Activated CD4-positive, alpha-beta T cell treated with anti-CD3 and anti-CD28 coated beads, Interleukin-2, amount 10 ng/mL, durations not matched to agents 24 days and 14 days (primary cell): ENCODE measurements at places on chromosomes 4 and X.

GRCh38 chr4:153419029-153419428 is 47.1 kb upstream of the TMEM131L start:
- peaks cover 19% of the 10 kb centered on the region for H3K4me1 ChIP-seq
- no peak overlapping the region for H3K27ac ChIP-seq
- H3K4me3 ChIP-seq = no peak overlapping the region
- peaks cover 2% of the 10 kb centered on the region for H3K36me3 ChIP-seq
- no peaks in the 10 kb centered on the region for H3K27me3 ChIP-seq

GRCh38 chr4:5716391-5716790 is 5.4 kb downstream of the EVC start:
- H3K4me3 ChIP-seq = no peak overlapping the region
- H3K4me1 ChIP-seq = no peaks in the 10 kb centered on the region
- H3K36me3 ChIP-seq = no peaks in the 10 kb centered on the region
- no peak overlapping the region for H3K27ac ChIP-seq

DNA sequence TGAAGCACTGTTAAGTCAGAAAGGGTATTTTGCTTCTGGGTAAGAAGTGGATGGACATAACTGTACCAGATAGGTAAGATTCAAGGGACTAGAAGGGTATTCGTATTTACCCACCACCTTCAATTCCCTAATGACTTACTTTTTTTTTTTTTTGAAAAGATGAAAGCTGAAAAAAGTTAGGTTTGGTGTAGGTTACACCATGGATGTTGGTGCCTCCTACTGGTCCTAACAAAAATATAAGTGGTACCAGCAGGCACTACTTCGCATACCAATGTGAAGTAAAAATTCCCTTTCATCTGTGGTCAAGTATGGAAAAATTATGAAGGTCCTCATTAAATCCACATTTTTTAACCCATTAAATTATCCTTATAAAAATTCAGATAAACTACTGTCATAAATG is 7.2 kb downstream of the ANKRD17 start:
- peaks cover 37% of the 10 kb centered on the region for H3K4me1 ChIP-seq
- H3K27me3 ChIP-seq = no peaks in the 10 kb centered on the region
- no peak overlapping the region for H3K4me3 ChIP-seq
- no peak overlapping the region for H3K27ac ChIP-seq
- DNase-seq = no peak

DNA sequence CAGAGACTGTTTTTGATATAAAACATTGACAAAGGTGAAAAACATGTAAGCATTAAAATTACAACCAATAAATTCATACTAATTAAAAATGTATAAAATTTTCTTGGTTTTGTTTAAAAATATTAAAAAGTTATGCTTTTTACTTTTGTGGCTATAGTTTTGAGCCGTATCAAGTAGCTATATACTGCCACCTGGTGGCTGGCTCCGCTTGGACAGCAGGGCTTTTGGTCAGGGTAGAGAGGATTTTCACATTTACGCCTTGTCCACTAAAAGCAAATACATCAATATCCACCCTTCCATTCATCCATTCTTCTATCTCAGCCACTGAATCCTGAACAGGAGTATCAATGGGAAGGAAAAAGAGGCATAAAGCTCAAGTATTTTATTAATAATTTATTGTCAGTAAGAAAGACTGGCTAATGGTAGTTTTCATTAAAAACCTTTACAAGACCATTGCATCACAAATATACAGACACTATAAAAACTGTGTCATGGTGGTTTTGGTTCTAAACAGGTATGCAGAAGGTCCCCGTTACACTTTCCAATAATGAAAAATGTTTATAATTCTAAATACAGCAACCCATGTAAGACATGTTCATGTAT is 32.1 kb upstream of the MTNR1A start:
- DNase-seq = peak; percentile 85
- H3K36me3 ChIP-seq = no peaks in the 10 kb centered on the region
- no peak overlapping the region for H3K27ac ChIP-seq
- no peak overlapping the region for H3K4me3 ChIP-seq
- H3K4me1 ChIP-seq = no peaks in the 10 kb centered on the region

GRCh38 chr4:185275501-185275900 is 66.1 kb downstream of the SNX25 start:
- peaks cover 16% of the 10 kb centered on the region for H3K36me3 ChIP-seq
- H3K27me3 ChIP-seq = no peaks in the 10 kb centered on the region
- no peak overlapping the region for H3K4me3 ChIP-seq
- no peak overlapping the region for H3K27ac ChIP-seq

GRCh38 chr4:12902735-12903134 is 581.4 kb downstream of the RAB28 start:
- no peaks in the 10 kb centered on the region for H3K36me3 ChIP-seq
- no peaks in the 10 kb centered on the region for H3K27me3 ChIP-seq
- no peak overlapping the region for H3K4me3 ChIP-seq
- no peak for DNase-seq
